MV-4-11 (cell line): ENCODE measurements at places on chromosomes 11 and 22.

DNA sequence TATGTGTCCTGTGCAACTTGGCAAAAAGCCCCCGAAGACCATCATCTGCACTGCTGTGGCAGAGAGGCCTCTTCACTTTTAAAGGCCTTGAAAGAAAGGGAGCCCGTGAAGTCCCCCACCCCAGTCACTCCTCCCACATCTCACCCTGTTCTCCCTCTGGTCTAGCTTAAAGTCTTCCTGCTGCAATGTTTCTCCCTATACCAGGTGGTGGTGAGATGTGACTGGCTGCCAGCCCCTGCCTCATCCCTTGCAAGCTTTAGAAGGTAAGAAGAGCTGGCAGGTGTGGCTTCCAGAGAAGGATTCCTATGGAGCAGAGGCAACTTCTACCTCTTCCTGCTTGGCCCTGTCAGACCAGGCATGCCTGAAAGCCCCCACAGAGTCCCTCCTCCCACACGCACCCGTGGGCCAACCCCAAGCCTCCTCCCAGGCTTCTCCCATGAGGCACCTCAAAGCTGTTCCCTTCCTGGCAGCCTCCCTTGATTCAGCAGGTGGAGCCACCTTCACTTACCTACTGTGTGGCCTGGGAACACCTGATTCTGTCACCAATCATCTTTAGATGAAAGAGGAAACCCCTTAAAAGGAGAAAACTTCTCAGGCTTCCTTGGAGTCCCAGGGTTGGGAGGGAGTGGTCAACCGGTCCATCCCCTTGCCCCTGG, 4.0 kb upstream of the TRIM29 start:
- DNase-seq = no peak

GRCh38 chr11:129769059-129769458, 46.6 kb upstream of the TMEM45B start:
- no peak for DNase-seq

GRCh38 chr11:68524681-68525080, 64.1 kb downstream of the PPP6R3 start:
- no peak for DNase-seq

GRCh38 chr11:66745356-66746235, 16.6 kb upstream of the SPTBN2 start:
- DNase-seq = no peak

GRCh38 chr11:113472471-113472870, 2.7 kb downstream of the DRD2 start:
- no peak for DNase-seq

DNA sequence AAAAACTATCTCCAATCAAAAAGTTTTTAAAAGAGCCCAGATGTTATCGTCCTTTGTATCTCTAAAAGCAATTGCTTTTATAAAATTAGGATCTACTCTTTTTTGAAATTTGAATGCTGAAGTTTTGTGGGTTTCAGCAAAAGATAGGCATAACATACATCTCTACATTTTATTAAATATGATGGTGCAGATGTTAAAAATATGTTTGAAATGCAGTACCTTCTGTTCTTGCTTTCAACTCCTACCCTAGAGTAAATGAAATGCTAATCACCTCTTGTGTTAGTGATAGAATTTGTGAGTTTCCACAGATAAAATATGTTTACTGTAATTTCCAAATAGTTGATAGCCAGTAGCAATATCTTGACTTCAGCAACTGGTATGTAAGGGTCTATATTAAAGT, 95.7 kb upstream of the VPREB1 start:
- DNase-seq = no peak
